ENCODE measurements at places on chromosomes 13 and 19. TPM values are rescaled to one million over a fixed set of nuclear protein-coding genes. Genes with fewer than 3 reads are reported as not detected.

SIGLEC12 gene
- 3.5 TPM for total RNA-seq

SIGLEC10 gene
- 6.8 TPM for total RNA-seq

NXNL1 gene
- not detected for total RNA-seq

DNA sequence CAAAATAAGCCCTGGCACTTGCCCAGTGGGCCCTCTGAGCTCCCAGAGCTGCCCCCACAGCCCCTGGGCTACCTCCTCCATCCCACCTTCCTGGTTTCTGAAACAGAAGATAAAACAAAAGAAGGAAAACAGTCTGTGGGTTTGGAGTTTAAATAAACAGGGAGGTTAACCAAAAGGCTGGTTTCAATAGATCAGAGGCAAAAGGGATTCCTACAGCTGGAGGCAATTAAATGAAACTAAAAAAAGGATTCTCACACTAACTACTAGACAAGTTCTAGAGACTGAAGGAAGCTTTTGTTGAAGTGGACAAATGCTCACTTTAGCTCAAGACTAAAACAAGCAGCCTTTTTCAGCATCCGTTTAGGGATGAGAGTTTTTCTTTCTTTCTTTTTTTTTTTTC lies 569.8 kb downstream of the FGF9 start:
- no peaks in the 10 kb centered on the region for H3K27me3 ChIP-seq
- no peak overlapping the region for H3K4me3 ChIP-seq
- H3K36me3 ChIP-seq: no peaks in the 10 kb centered on the region
- no peak for DNase-seq
- no peak overlapping the region for H3K27ac ChIP-seq

Measured in lung (tissue), 17 donors.